SW480 (cell line): ENCODE measurements at places on chromosomes 4 and X.
A peak's percentile ranks its signal among the peaks of the same experiment; 100 is the strongest.

- no peak for DNase-seq
These were observed 202.7 kb downstream of the NR3C2 start for GRCh38 chr4:148239494-148239985.

GRCh38 chr4:154743683-154744340 is at the start of gene LRAT:
LRAT (plus strand) TSS chr4:154744000; CDS start chr4:154744327, 327 bp downstream.
- peak; percentile 31 for DNase-seq

GRCh38 chr4:7514789-7515188 is 80.1 kb upstream of the PSAPL1 start:
- DNase-seq, result no peak

- no peak for DNase-seq
These were observed 224.6 kb downstream of the FBXO8 start for GRCh38 chr4:174058846-174059245.

DNA sequence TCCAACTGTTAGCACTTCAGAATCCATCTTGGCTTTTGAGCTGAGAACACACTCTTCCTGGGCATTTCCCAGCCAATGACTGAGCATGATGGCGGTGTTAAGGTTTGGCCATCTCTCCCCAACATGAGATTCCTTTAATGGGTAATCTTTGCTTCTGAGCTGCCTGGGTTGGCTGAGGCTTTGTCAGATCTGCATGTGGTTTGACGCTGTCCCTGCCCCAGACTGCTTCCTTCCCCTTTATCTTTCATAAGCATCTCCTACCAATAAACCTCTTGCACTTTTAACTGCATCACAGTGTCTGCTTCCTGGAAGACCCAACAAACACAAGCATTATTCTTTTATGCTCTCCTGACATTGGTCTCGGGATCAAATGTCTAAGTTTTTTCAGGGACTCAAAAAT is 31.5 kb upstream of the DIPK2B start:
- DNase-seq, result no peak

DNA sequence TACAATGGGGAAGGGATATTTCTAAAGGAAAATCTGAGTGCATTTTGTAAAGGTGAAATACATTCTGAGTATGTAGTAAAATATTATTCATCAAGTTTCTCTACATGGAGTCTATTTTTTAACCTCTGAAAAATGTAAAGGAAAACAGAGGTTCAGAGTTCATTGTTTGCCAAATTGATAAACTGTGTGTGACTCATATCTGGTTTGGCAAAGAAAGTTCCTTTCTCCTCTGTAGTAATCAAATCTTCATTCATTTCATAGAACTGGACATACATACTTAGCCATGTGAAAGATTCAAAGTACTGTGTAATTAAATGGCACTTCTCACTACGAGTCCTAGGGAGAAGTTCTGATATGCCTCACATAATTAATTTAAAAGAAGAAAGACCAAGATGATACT is 61.6 kb downstream of the HPGD start:
- DNase-seq, result no peak

- no peak for DNase-seq
These were observed 2056.4 kb downstream of the PCDH7 start for GRCh38 chr4:32776435-32777203.

DNA sequence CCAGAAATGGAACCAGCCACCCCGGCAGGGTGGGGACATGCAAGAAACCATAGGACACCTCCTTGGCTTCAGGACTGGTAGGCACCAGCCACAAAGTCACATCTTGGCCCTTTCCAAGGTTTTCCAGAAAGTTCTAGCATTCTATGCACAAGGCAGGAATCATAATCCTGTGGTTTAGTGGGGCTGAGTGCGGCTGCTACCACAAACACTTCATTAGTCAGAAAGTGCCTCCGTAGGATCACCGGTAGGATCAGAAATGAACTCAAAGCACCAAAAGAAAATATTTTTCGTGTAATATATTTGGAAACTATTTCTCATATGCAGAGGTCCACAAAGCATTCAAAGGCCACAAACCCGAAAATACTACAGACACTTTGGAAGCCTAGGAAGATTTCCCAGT is 191.7 kb downstream of the PTTG2 start:
- DNase-seq, result no peak

DNA sequence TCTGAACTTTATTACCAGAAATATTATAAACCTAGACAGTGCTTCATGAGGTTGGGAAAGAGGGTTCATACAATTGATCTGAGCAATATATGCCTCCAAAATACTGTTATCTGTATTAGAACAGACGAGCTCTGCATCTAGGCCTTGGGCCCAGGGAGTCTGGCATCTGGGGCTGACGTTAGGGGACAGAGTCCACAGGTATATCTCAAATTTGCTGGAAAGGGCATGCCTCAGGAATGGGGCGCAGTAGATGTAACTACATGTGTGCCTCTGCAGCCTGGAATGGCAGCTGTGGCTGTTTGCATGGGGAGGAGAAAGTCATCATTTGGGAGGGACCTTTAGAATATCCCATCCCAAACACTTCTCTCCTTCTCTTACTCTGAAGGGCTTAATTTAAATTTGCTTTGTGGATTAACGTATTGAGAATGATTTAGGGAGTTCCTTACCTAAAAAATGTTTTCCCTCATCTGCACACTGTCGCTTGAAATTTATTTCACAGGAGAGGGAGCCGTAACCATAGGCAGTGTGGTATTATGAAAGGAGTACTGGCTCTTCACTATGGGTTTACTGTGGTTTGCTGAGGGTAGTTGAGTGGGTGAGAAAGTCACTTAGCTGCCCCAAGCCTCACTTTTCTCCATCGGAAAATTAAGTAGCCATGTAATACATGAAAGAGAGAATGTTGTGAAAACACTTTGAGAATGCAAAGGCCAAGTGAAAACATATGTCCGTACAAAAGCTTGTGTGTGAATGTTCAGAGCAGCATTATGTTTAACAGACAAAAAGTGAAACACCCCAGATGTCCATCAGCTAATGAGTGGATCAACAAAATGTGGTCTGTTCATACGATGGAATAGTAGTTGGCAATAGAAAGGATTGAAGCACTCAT is 5.9 kb downstream of the ADD1 start:
- DNase-seq, result no peak

DNA sequence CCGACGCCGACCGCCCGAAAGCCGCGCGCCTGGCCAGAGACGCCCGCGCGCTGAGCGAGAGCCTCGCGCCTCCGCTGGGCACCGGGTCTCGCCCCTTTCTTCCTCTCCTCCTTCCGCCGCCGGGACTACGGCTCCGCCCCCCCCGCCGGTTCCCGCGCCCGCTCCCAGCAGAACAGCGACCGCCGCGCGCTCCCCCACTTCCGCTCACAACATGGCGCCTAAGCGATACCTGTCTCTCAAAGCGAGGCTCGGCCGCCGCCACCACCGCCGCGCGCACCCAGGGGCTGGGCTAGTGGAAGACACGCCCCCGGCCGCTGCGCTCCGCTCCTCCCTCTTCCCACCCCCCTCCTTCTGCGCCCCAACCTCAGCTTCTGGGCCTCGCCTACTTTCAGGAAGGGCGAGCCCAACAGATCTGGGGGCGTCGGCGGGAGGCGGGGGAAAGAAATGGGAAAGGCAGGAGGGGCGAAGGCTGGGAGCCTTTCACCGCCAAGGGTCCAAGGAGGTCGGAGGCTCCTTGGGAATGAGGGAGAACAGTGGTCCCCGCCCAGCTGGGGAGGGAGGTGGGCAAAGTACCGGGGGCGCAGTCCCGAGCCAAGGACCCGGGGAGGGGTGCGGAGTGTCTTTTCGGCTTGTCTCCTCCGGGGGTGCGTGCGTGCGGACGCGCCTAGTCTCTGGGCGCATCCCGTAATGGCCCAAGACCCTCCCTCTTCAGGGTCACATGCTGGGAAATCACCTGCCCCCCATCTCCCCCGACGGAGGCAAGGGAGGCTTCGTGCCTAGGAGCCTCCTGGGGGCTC is at the start of gene RPS6KA3:
TSS of gene RPS6KA3 (minus strand) at position 100 of the 797 bp plus-strand sequence. CDS start 277 bp downstream, outside the sequence.
- DNase-seq, result peak; percentile 88

DNA sequence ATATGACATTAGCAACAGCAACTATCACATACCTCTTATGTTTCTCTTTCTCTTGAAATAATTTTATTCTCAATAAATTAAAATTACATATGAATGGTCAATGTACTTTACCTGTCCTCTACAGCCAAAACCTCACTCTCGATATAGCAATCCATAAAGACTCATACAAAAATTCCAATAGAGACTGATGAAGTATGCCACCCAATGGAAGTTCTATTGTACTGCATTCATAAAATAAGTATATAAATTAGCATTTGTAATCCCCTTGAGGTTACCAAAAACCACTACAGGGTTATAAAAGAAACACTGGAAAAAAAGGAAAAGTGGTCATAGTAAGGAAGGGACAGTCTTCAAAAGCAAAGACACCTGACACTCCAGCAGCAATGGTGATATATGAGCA is 32.8 kb downstream of the CLDN2 start:
- DNase-seq, result peak; percentile 34

GRCh38 chr4:178306565-178306964 is 864.3 kb upstream of the AGA start:
- no peak for DNase-seq

- no peak for DNase-seq
These were observed 95.9 kb upstream of the RPS6KA3 start for GRCh38 chrX:20362268-20363267.

- no peak for DNase-seq
These were observed 642.2 kb downstream of the C4orf33 start for GRCh38 chr4:129738175-129738574.

GRCh38 chrX:136495043-136495442 is 2.3 kb upstream of the HTATSF1 start:
- no peak for DNase-seq

- no peak for DNase-seq
These were observed 174.2 kb downstream of the HHIP start for GRCh38 chr4:144820011-144820727.

- DNase-seq, result no peak
These were observed 146.1 kb downstream of the ATP10D start for GRCh38 chr4:47631161-47631560.

DNA sequence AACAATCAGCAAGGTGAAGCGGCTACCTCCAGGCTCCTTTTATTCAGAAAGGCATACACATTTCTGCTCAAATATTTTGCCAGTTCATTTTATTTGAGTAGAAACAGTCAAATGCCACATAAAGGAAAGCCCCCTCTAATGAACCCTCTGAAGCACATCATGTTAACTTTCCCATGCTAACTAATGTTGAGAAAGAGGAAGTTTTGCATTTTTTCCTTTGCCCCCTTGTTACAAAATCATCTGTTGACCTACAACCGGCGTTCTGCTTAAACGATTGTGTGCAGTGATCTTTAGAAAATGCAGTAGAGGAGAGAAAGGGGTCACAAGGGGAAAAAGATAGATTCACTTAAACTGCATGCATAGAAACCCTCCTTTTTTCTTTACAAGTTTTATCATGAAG is 25.2 kb upstream of the ATXN3L start:
- no peak for DNase-seq

DNA sequence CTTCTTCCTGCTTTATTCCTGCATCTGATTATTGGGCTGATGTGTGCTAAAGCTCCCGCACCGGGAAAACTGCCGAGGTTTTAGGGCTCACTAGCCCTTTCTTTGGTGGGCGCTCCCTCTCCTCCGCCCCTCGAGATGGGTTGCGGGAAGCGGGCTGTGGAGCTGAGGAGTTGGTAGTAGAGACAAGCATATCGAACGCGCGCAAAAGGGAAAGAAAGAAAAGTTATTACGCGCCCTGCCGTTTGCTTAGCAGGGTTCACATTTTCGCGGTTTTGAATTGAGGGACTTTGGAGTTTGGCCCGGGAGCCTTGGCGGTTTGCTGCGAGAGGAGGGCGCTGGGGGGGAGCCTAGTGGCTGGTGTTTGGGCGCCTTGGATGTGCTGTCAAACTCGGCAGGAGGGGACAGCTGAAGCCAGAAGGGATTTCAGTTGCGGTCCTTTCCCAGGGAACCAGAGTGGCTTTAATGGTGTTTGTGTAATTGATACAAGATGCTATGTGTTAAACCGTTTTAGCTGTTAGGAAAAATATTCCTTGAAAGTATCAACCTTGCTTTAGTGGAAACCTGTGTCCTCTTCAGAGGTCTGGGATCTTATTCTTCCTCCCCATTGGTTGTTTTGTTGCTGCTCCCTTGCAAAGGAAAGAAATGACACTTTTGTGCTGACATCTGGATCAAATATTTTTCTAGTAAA is 1.1 kb downstream of the GAB1 start:
- peak; percentile 28 for DNase-seq

DNA sequence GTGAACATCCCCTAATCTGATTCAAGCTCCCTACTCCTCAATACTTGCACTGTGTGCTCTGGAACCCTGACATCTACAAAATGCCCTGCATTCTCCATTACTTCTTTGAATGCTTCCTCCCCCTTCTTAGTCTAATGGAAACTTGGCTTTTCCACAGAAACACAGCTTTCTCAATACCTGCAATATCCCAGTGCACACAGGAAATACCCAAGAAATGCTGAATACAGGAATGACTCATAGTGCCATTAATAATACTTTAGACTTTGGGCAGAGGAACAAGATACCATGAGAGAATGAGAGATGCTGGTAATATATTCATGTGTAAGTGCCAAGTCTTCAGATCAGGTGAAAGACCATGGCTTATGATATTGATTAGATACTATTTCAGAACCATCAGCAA is 5.6 kb downstream of the QRFPR start:
- DNase-seq, result peak; percentile 1

- DNase-seq, result no peak
These were observed 824 bp downstream of the SASH3 start for GRCh38 chrX:129780441-129781105.

GRCh38 chrX:10930151-10930550 is 181.0 kb upstream of the HCCS start:
- no peak for DNase-seq

GRCh38 chr4:102759831-102760644 is 730 bp downstream of the MANBA start:
- peak; percentile 59 for DNase-seq

GRCh38 chr4:74654230-74654681 is 140.1 kb downstream of the BTC start:
- DNase-seq, result peak; percentile 71

DNA sequence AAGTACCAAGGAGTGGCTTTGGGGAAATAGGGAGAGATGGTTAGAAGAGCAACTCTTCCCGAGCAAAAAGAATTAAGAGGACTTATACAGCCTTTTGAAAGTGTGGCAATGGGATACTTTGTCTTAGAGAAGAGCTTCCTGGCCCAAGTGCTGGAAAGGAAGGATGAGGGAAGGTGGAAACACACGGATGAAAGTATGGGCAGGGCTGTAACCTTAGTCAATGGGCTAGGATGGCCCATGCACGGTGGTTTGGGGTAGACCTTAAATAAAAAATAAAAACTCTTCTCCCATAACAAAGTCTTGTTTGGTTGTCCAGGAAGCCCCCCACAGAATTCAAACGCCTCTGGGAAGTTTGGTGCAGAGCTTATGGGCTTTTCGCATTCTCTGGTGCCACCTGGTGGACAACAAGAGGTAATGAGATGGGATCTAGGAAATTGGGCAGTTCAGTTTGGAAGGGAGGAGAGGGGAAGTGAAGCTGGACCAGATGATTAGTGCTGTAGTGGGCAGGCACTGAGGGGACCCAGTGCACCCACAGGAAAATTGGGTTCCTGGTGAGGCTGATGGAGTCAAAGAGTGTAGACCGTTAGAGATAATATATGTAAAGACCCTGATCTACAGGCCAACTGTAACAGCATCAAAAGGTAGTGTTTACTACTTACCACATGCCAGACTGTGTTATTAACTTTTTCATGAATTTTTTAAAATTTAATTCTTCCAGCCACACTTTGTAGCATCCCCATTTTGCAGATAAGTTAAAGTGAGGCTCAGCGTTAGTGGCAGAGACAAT is 13.8 kb upstream of the ENOX2 start:
- peak; percentile 37 for DNase-seq

GRCh38 chrX:118551426-118551825 is 55.8 kb downstream of the DOCK11 start:
- DNase-seq, result no peak

- no peak for DNase-seq
These were observed 71.9 kb downstream of the ARSJ start for GRCh38 chr4:113907559-113907958.

- DNase-seq, result no peak
These were observed 97.3 kb upstream of the CNKSR2 start for GRCh38 chrX:21276736-21277433.
